ENCODE measurements at places on chromosomes 2 and 18.

GRCh38 chr2:127737892-127738291, 36.6 kb downstream of the SFT2D3 start:
- DNase-seq: no peak

DNA sequence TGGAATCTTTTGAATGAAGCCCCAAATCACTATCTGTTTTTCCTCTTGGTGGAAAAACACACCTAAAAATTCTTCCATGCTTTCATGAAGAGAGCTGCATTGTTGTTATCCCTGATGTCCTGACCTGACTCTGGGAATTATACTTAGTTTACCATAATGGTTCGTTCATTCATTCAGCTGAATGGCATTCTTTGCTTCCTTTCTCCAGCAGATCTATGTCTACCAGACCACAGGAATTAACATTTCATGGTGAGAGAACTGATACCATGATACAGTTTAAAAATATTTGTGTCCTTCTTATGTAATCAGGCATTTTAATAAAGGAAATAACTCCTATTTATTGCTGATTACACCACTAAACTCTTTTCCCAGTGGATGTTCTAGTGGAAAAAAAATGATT, 11.1 kb upstream of the SLC4A10 start:
- DNase-seq: no peak

DNA sequence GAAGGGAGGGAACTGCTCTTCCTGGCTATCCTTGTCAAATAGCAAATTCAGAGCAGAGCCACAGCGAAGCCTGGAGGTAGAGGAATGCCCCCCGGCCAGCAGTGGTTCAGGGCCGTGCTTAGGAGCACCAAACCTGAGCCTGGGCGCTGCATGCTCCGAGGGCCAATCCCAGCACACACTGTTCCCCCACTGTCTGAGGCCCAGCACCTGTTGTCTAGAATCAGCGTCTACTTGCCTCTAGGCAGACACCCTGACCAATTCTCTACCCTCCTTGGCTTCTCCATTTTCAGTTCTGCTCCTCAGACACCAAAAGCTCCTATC, 177.6 kb upstream of the PKDCC start:
- DNase-seq: no peak

DNA sequence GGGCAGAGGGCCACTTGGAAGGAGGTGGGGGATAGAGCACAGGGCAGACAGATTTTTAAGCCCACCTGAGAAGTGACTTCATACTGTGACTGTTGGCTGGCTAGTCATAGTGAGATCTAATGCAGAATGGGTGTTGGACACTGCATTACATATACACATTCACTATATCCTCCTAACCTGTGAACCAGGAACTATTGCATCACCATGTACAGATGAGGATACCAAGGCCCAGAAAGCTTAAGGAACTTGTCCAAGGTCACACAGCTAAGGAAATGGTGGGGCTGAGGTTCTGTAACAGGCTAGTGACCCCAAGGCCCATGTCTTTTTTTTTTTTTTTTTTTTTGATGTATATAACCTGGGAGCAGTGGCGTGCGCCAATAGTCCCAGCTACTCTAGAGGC, 49.6 kb upstream of the SPRED2 start:
- DNase-seq: no peak

- DNase-seq: no peak
These were observed 132.5 kb upstream of the ID2 start for GRCh38 chr2:8549273-8549922.

DNA sequence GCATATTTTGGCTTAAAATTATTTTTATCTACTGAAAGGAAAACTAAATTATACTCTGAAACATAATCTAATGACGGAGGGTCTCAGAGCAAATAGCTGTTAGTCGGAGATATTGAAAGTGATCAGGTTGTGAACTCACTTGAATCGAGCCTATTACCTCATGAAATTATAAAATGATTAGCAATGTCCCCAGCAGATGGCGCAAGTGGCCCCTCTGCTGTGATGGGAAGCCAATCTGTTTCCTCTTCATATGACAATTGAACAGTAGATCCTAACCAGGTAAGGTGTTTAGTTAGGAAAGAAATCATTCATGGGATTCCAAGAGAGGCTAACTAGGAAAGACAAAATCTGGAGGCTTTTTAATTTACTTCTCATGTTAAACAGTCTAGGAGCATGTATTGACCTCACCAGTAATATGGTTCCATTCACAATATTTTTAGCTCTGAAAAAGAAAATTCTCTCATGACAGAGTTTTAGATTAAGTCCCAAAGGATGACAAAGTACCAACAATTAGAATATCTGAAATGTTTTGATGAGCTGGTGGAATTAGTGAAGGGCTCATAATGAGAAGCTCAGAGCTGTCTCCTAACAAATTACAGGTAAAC, 29.9 kb upstream of the MPPE1 start:
- peak; percentile 68 for DNase-seq

DNA sequence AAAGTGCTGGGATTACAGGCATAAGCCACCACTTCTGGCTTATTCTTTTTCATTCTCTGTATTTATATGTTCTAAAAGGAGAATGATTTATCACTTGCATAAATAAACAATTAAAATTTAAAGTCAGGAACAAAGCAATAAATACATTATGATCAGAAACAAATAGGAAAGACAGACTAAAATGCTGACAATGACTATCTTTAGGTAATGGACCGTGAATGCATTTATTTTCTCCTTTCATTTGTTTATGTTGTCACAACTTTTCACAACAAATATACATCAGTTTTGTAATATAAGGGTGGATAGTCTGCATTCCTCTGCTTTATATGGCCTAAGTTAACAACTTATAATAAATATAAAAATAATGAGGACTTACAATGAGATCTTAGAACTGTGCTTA, 199.2 kb upstream of the EPHA4 start:
- no peak for DNase-seq

GRCh38 chr2:80370375-80371009, 65.9 kb upstream of the LRRTM1 start:
- DNase-seq: no peak

DNA sequence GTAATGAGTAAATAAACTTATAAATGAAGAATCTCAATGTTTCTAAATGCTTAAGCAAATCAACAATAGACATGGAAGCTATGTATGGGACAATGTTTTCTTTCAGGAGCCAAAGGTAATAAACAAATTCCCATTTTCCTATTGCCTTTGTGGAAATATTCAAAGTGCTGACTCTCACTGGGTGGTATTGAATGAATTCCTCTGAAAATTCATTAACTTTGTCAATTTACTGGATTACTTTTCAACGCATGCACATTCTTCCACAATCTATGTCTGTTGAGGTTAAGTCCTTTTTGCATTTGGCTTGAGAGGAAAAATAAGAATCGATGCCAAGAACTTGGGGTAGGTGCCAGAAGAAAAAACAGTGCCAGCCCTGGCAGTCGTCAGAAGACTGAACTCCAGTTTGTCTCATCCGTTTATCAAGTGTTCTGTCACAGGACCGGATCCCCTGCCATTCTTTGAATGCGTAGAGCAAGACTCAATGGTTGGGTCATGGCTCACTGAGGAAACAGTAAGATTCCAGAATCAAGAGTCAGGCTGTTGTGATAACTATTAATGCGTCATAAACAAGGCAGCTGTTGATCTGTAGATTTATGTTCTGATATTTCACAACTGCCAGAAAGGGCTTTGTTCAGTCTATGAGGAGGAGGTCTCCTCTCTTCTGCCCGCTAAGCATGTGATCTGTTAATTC, 133.3 kb downstream of the GFPT1 start:
- no peak for DNase-seq

DNA sequence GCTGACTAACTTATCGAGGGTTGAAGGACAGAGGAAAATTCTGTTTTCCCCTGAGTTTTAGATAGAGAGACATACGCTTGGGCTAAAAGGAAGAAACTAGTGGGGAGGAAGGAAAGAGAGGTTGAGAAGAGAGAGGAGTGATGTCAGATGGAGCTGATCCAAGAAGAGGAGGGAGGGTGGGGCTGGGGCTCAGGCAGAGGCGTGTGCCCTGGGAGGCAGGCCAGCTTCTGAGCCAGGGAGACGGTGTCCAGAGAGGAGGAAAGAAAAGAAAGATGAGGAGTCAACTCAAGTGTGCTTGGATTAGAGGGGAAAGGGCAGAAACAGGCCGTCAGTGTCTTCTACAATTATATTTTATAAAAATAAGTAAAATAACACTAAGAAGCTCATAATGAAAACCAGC, 56.2 kb downstream of the EMILIN2 start:
- no peak for DNase-seq

- DNase-seq: no peak
These were observed 789.0 kb upstream of the RAB6C start for GRCh38 chr2:129190494-129190893.

GRCh38 chr2:55087501-55087900, 37.2 kb upstream of the RTN4 start:
- no peak for DNase-seq

- DNase-seq: no peak
These were observed 29.1 kb downstream of the PRKD3 start for GRCh38 chr2:37295469-37296073.

DNA sequence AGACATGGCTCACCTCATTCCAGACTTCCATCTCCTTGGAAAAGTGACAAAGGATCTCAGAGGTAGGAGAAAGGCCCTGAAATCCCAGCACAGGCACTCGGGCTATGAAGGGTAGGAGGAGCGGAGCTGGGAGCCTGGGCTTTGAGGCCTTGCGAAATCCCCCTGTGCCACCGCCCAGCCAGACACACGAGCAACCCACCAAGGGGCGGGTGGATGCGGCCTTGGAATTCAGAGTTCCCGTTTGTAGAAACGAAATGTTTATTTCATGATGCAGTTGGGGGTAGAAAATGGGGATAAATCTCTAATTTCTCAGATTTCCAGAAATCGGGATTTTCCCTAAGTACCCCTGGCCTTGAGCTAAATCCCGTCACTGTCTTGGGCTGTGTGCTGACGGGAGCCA, 177.1 kb upstream of the HDAC4 start:
- no peak for DNase-seq

GRCh38 chr2:203973000-203973399, 36.4 kb downstream of the ICOS start:
- no peak for DNase-seq

DNA sequence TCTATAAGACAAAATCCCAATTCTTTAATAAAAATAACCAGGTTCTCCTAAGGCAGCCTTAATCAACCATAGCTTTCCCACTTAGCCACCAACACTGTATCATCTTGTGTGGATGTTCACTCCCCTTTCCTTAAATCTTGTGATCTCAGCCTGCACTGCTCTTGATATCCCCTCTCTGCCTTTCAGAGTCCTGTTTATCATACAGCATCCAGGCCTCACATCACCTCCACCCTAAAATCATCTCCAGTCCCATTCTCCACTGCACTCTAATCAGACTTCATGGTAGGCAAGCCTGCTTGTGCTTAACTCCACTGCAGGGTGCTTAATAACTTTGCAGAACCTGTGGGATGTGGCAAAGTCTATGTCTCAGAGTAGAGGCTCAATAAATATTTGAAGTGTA, 18.8 kb downstream of the ARHGAP15 start:
- DNase-seq: no peak

DNA sequence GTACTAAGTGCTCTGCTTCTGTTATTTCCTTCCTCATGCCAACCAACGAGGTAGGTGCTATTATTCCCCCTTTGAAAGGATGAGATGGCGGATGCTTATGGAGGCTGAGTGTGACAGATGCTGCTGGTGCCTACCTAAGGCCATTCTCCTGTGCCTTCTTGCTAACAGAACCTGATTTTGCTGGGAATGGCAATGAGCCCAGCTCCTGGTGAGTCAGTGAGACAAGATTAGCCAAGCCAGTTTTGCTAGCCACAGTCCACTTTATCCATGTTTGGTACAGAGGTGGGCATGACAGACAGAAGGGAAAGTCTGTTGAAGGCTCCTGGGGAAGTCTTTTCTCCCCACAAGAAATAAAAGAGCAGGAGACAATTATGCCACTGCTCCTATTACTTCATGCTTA, 43.7 kb upstream of the TMEM163 start:
- no peak for DNase-seq

GRCh38 chr2:100017633-100018032, 124.8 kb downstream of the AFF3 start:
- no peak for DNase-seq

- no peak for DNase-seq
These were observed 298.7 kb downstream of the CDCA7 start for GRCh38 chr2:173653432-173653805.

DNA sequence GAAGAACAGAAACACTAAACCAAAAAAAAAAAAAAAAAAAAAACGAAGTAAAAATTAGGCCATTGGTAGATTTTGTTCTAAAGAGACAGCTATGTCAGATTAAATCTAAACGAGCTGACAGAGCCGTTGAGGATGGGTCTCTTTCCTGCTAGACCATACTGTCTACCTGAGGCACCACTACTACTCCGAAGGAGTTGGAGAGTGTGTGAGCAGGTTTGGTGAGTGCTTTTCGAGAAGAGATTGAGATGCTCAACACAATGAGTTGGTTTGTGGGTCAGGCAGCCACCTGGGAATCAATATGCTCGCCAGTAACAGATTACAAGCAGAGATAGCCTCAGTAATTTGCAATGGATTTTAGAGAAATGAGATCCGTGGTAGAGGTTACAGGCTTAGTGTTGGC, 281.5 kb upstream of the EPAS1 start:
- DNase-seq: no peak

DNA sequence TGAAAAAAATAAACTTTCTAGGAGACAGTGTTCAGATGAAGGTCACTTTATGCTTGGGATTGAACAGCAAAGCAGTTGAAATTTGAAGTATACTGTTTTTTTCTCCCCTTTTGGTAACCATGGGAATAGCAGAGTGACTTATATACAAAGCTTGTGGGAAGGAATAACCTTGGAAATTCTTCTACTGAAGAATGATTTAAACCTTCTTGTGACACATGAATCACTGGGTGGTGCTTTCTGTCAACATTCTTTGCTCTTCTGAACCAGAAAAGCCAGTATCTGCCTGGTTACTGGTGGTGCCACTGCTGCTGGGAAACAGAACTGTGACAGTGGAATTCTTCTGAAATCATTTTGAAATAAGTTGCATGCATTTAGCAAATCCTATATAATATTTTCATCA, 39.4 kb upstream of the RND3 start:
- DNase-seq: no peak

- DNase-seq: no peak
These were observed 245.2 kb downstream of the CDCA7 start for GRCh38 chr2:173599821-173600359.

DNA sequence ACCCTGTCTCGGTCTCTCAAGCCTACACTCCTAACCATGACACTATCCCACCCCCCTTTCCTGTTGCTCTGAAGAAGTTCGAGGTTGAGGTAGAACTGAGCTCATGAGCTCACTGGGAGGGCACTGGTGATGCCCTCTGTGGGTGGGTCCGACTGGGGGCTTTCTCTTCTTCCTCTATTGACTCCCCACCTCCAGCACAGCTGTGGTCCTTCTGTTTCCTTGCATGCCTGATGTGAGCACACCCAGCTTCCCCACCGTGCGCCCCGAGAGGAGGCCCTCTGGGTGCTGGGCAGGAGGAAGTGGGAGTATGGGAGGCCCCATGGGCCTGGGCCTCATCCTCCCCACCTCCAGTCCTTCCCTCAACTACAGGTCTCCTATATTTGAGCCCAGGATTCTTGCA, 20.9 kb downstream of the SPEG start:
- DNase-seq: no peak

All from activated CD4-positive, alpha-beta T cell treated with anti-CD3 and anti-CD28 coated beads for 24 hours (primary cell).